ENCODE measurements at places on chromosomes 12 and 14.

GRCh38 chr12:111010061-111010460 lies 89.7 kb upstream of the MYL2 start:
- no peak for DNase-seq

GRCh38 chr12:72053604-72054003 lies 115.0 kb downstream of the TPH2 start:
- no peak for DNase-seq

DNA sequence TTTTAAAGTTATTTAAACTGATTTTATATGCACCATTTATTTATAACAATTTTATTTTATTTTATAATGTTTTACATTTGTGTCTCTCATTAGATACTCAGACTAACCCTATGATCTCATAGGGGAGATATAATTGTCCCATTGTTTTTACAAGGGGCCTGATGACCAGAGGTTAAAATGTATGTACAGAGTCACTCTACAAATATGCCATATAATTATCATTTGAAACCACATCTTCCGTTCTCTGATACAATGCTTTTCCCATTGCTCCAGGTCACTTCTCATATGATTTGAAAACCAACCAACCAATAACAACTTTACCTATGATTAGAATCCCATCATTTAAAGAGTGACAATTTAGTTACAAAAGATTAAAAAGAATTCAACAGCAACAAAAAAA lies 137.8 kb downstream of the GPHN start:
- DNase-seq: no peak

- peak; percentile 19 for DNase-seq
Measured at GRCh38 chr14:30005114-30005808, 77.6 kb upstream of the PRKD1 start.

GRCh38 chr12:96571101-96571862 lies 81.9 kb downstream of the CFAP54 start:
- DNase-seq: no peak

- no peak for DNase-seq
Measured at GRCh38 chr14:100567009-100567876, 20.0 kb downstream of the BEGAIN start.

- no peak for DNase-seq
Measured at GRCh38 chr14:56290195-56290594, 172.0 kb downstream of the PELI2 start.

DNA sequence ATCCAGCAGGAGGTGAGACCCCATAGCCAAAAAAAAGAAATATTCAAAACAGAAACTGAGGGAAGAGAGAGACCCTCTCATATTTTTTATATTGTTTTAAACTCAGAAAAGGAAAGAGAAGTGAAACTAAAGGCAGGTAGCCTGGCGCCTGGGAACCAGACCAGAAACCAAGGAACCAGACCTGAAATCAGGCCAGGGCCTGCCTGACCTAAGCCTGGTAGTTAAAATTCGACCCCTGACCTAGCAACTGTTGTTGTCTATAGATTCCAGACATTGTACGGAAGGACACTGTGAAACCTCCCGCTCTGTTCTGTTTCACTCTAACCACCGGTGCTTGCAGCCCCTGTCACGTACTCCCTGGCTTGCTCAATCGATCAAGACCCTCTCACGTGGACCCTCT lies 38.5 kb upstream of the CD163 start:
- no peak for DNase-seq

DNA sequence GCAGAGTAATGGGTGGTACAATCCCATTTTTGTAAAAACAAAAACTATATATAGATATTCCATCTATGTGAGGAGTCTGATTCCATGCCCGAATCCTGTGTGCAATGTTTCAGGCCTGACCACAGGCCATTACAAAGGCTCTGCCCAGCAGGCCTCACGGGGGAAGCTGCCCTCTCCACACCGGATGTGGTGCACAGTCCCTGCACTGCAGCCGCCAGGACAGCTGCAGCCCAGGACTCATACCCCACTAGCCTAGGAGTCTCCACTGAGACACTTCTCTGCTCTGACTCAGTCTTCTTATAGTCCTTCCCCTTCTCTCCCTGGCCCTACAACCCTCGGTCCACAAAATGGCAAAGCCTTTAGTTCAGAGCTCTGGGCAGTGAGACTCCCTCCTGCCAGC lies 190.4 kb downstream of the PPM1H start:
- no peak for DNase-seq
